ENCODE measurements at places on chromosomes 6 and 20.

DNA sequence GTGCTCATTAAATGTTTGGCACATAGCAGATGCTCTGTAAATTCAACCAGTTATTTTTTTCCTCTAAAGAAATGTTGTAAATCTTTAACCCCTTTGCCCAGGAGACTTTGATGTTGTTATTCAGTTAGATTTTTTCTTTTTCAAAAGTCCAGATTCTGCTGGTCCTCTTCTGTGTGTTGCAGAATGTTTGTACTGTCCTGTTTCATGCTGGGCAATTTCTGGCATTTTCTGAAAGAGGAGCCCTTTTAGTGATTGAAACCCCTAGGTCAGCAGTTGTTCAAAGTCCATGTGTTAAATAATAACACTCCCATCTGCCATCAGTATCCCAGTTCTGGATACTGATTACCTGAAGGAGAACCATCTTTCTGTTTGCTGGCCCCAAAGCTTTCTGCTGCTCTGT is 1.3 kb upstream of the SLC17A1 start:
- H3K27ac ChIP-seq: no peak overlapping the region
- DNase-seq: no peak

DNA sequence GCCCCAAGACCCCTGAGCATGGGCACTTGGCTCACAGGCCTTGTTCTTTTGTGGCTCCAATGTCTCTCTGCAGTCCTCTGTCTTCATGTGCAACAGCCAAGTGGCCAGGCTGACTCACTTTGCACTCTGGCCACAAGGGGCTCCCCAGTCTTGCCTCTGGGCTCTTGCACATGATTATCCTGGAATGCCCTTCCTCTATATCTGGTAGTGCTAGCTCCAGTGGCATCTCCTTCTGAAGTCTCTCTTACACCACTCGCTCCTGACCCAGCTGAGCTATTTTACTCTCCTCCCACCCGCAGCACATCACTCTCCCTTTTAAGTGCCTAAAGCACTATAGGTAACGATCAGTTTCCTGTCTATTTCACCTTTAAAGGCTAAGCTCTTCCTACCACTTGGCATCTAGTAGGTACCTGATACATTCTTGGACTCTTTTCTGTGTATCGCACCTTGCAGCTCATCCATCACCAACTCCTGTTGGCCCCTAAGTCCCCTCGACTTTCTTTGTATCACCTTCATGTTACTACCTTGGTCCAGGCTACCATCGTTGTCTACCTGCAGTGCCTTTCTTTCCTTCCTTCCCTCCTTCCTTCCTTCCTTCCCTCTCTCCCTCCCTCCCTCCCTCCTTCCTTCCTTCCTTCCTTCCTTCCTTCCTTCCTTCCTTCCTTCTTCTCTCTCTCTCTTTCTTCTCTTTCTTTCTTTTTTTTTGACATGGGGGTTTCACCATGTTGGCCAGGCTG is 211.9 kb upstream of the RNF24 start:
- H3K4me1 ChIP-seq: no peaks in the 10 kb centered on the region
- H3K36me3 ChIP-seq: no peaks in the 10 kb centered on the region

GRCh38 chr6:45702849-45703739 is 312.6 kb downstream of the CLIC5 start:
- H3K36me3 ChIP-seq: no peaks in the 10 kb centered on the region
- no peak overlapping the region for H3K4me3 ChIP-seq
- H3K4me1 ChIP-seq: no peaks in the 10 kb centered on the region
- H3K27me3 ChIP-seq: no peaks in the 10 kb centered on the region
- no peak overlapping the region for H3K27ac ChIP-seq

DNA sequence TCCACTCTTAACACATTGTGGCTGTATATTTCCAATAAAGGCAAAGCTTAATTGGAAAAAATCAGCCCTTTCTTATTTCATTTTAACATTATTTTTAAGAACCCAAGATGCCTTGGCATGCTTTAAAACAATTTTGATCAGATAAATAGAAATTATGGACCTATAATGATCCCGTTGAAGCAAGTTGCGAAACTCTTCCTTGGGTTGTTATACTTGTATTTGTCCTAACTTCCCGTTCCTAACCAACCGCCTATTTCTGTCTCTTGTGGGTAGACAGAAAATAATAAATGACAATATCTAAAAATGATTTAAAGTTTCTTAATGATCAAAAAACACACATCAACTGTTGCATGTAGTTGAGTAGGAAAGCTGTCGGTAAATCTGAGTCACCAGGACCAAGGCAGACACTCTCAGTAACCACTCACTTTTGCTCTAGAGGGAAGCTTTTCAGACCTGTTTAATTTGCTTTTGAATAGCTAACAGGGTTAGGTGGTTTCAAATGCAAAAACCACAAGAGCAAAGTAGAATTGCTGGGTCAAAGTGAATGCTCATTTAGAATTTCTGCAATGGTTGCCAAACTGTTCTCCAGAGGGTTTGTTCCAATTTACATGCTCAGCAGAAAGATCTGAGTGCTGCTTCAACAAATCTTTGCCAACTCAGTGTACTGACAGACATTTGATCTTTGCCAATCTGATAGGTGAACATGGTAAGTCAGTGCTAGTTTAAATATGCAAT is 34.2 kb upstream of the KCNK5 start:
- H3K27me3 ChIP-seq: no peaks in the 10 kb centered on the region
- H3K27ac ChIP-seq: peak overlapping the region; percentile 2
- no peak for DNase-seq
- H3K36me3 ChIP-seq: no peaks in the 10 kb centered on the region

DNA sequence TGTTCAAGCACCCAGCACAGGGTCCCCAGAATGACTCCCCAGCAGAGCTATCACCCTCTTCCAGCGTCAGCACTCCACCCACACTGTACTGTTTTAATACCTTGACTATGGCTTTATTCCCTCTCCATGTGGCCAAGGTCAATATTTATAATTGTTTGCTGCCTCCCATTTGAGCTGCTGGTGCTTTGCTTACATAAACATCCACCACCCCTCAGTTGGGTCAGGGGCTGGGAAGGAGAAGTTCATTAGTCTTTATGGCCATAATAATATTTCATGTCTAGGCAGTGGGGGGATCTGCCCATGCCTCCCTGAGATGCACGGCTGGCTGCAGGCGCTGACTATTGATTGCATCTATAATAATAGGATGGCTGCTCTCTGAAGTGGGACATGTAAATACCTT is 41.8 kb upstream of the SAYSD1 start:
- no peak for DNase-seq
- no peaks in the 10 kb centered on the region for H3K4me1 ChIP-seq
